ENCODE measurements at places on chromosomes 4 and X. TPM values are rescaled to one million over a fixed set of nuclear protein-coding genes. Genes with fewer than 3 reads are reported as not detected.

Gene EGF
- 72.8 TPM for polyA plus RNA-seq

DNA sequence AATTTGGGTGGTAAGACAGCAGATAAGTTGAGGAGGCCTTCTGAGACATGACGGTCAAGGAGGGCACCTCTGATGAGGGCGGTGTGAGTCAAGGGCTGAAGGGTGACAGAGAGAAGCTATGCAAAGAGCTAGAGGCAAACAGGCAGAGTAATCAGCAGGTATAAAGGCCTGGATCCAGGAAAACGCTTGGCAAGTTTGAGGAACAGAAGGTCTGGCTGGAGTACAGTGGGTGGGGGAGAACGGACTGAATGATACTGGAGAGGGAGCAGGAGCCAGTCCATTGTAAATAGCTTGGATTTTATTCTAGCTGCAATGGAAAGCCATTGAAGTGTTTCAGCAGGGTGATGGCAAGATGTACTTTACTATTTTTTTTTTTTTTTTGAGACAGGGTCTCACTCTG lies 39.3 kb downstream of the RAB33B start:
- DNase-seq, result no peak

DNA sequence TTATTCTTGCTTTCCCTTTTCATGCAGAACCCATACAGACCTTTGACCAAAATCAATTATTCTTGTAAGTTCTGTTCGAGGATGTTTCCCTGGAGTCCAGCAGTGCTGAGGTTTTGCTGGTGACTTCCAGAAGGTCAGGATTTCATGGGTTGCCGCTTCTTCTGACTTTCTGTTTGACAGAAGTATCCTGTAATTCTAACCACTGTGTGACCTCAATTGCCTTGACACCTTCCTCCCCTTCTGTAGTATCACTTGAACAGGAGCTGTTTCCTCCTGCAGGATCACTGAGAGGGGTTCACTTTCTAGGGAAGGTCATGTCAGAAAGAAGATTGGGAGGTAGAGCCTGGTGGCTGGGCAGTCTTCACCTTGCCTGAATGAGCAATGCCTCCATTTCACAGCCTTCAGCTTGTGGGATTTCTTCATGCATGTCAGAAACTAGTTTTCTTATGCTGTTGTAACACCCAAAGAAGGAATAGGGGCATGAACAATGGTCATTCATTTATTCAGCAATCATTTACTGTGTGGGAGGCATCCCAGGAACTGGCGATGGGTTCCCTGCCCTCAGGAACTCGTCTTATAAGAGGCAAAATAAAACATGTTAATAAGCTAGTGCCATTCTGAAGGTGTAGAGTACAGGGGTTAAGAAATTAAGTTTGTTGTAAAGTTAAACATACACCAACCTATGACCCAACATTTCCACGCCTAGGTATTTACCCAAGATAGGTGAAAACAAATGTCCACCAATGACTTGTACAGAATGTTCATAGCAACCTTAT lies 205.9 kb downstream of the SOWAHB start:
- peak; percentile 89 for DNase-seq

GRCh38 chrX:12617241-12617640 lies 174.0 kb upstream of the PRPS2 start:
- no peak for DNase-seq

DNA sequence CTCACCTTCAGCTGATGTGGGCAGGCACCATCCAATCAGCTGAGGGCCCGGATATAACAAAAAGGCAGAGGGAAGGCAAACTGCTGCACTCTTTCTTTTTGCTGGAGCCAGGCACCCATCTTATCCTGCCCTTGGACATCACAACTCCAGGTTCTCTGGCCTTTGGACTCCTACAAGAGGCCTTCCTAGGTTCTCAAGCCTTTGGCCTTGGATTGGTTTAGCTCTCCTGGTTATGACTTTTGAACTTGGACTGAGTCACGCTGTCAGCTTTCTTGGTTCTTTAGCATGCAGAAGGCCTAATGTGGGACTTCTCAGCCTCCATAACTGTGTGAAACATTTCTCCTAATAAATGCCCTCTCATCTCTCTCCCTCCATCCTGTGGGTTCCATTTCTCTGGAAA lies 23.0 kb upstream of the N4BP2 start:
- no peak for DNase-seq

DNA sequence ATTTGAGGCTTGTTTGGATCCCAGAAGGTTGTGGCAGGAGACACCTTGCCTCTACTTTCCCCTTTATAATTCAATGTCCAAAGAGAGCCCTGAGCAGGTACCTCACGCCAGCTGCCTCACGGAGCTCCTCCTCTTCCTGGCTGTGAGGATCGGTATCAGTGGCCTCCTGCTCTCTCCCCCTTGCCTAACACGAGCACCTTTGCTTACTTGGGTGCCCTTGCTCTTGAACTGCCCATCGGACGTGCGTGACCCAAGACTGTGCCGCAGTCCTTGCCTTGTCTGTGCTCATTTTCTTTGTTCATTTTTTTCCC lies 27.8 kb upstream of the MSANTD1 start:
- no peak for DNase-seq

- DNase-seq, result no peak
Measured at GRCh38 chr4:165514739-165515138, 135.9 kb downstream of the CPE start.

DNA sequence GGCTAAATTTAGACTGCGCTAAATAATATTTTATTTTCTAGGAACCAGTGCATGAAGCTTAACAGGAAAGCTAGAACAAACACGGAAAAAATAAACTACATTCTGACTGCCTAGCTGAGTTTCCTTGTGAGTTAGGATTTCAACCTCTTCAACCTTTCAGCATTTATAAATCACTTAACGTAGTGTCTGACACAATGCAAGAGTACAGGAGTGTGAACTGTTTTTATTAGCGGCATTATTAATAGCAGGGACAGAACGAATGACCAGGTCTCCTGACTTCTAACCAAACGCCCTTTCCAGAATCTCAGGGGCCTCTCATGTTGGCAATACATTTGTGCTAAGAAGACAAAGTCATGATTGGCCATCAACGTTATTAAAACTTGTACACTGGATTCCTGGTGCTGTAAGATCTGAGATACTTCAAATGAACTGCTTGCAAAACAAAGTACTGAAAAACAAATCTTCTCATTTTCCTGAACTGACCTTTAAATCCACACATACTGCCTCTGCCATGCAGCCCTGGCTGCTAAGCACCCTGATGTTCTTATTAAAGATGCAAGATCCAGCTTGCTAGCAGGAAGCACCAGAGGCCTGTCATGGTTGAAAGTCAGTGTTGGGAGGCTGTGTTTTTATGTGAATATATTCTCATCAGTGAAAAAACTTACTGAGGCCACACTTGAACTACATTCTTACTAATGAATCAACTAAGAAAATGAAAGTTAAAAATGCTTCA lies 380.4 kb upstream of the CPEB2 start:
- DNase-seq, result no peak

DNA sequence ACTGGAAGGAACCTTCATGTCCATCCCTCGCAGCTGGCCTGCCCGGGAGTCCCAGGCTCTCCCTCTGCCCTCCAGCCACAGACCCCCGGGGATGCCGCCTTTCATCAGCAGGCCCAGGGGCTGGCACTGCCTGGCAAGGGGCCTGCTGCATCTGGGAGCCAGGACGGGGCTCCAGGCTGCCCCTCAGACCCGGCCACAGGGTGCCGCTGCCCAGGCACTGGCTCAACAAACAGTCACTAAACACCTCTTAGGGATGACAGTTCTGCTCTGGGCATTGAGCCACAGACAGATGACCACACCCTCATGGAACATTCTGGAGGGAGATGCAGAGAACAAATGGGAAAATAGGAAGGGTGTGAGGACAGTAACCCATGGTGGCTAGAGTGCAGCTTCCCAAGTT lies 109.3 kb downstream of the HMX1 start:
- DNase-seq, result peak; percentile 22

Gene GLUD2
- 3.2 TPM for polyA plus RNA-seq

GRCh38 chrX:17990532-17990931 lies 129.4 kb upstream of the RAI2 start:
- no peak for DNase-seq

Gene UGT2B17
- polyA plus RNA-seq, result not detected

DNA sequence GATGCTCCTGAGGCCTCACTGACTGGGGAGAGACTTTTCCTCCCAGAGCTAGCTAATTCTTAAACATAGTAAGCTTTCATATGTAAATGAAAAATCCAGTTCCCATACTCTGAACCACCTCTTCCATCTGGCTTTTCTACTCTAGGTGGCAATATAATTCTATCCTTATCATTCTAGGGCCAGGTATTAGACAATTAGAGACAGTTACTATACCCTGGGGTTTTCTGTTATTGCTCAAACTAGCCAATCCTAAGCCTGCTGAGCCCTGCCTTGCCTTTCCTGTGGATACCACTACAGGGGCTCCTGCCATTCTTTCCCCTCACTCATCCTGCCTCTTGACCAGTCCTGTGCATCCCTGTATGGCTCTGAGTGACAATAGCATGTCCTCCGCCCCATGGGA lies 552.0 kb downstream of the STIM2 start:
- no peak for DNase-seq

GRCh38 chr4:140937866-140938265 lies 181.7 kb upstream of the TBC1D9 start:
- no peak for DNase-seq

DNA sequence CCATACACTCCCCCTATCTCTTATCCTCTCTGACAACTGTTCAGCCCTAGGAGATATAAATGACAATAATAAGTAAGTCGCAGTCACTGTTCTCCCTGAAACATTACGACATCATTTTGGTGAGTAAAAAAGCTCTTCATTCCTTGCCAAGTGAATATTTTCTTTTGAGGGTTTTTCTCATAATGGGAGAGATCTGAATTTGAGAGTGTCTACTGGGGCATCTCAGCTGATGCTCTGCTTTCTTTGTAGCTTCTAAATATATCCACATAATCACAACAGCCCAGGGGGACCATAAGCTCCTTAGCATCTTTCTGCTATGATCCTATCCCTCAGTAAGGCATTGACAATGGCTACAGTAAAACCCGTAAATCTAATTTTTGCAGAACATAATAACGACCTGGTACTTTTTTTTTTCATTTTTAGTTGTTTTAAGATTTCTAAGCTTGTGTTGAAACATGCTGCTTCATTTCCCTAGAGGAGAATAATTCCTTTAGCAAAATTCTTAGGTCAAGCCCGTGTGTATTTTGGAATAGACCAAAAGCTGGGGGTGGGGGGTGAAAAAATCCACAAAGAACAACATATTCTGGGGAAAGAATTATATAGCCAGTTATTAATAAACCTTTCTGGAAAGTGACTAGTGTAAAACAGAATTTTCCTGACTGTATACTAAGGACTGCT lies 78.1 kb upstream of the GPM6B start:
- DNase-seq, result no peak

- DNase-seq, result no peak
Measured at GRCh38 chrX:100817340-100817739, 2.9 kb upstream of the CSTF2 start.

GRCh38 chr4:105146276-105147015 lies at the start of gene TET2:
Gene TET2, plus strand, starts transcription at chr4:105146876. Its CDS starts 87,067 bp downstream, at chr4:105233943.
- DNase-seq, result peak; percentile 94

Gene IL13RA1
- 26.5 TPM for polyA plus RNA-seq

Gene AFF2
- 0.09 TPM for polyA plus RNA-seq

DNA sequence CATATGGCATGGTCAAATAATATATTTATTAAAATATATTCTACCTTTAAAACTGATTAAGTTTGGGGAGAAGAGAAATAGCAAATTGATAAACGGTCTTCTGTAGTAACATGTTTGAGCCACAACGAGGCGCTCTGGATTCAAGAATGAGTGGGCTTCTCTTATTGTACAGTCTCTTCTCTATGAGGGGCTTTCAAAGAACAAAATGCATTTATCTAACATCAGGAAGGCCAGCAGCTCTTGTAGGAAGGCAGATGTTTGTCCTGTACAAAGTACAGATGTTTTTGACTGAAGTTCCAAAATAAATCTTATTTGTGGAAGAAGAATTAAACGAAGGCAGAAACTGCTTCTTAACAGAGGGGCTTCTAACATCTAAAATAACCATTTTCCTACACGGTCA lies 153.6 kb downstream of the RASL11B start:
- peak; percentile 69 for DNase-seq

DNA sequence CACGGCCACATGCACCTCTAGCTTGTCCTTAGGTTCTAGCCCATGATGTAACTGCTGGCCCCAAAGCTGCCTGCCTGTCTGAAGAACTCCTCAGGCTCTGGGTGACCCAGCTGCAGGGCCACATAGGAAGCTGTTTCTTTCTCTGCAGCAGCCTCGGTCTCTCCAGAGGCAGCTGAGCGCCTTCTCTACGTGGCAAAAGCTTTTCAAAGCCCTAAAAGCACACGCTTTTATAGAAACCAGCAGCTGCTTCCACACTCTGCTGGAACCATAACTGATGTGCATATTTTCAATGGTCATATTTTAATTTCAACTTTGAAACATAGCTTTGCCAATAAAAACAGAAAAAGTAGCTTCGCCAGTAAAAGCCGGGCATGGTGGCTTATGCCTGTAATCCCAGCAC lies 37.4 kb downstream of the FAM53A start:
- DNase-seq, result no peak

DNA sequence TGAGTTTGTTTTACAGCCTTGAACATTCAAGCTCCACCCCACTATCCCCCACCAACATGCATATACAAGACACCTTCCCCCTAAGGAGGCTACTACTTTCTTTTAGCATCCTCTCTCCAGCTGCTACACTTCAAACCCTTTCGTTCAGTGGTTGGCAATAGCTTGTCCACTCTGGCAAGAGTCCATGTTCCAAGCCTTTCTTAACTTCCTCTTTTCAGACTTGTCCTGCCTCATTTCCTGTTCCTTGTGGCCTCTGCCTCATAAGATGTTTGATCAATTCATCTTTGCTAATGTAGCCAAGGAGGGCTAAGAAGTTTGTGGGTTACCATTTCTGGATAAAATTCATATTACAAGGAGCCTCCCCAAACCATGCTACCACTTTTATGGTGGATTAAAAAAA lies 20.8 kb upstream of the ZCCHC12 start:
- no peak for DNase-seq

GRCh38 chr4:152784490-152785350 lies 5.0 kb downstream of the ARFIP1 start:
- peak; percentile 33 for DNase-seq

Gene MCF2
- polyA plus RNA-seq, result 2.2 TPM

- DNase-seq, result no peak
Measured at GRCh38 chrX:103614999-103615398, 7.2 kb downstream of the TCEAL3 start.

DNA sequence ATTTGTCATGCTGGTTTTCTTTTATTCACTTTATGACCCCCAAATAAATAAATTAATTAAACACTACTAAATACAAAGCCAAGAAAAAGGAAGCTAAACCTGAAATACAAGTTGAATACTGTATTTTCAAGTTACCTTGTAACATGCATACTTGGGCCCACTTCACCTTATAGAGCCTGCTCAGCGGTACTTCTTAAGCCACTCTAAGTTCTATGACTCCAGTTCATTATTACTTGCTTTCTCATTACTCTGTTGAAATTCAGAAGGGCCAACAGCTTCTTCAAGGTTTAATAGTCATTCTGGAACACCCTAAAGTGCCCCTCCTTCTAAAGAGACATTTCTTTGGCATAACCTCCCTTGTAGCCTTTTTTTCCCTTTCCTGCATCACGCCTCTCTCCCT lies 844.5 kb downstream of the RPA4 start:
- DNase-seq, result no peak

Gene FOXR2
- polyA plus RNA-seq, result not detected

GRCh38 chrX:1325515-1326116 lies 11.0 kb upstream of the IL3RA start:
- no peak for DNase-seq

Gene GSPT2
- polyA plus RNA-seq, result 8.8 TPM

Gene GPRASP3
- polyA plus RNA-seq, result 4.3 TPM

GRCh38 chr4:172740434-172740833 lies 428.2 kb upstream of the GALNT7 start:
- no peak for DNase-seq

GRCh38 chr4:4455210-4455865 lies 68.4 kb downstream of the NSG1 start:
- peak; percentile 34 for DNase-seq

- no peak for DNase-seq
Measured at GRCh38 chr4:155766622-155767021, 7.8 kb downstream of the GUCY1B1 start.

Data from kidney (tissue), 22 donors.